NCI-H187 (cell line): ENCODE measurements at places on chromosomes 5 and 9.

- no peak for DNase-seq
Observed at GRCh38 chr5:143230676-143230996, 172.8 kb downstream of the NR3C1 start.

DNA sequence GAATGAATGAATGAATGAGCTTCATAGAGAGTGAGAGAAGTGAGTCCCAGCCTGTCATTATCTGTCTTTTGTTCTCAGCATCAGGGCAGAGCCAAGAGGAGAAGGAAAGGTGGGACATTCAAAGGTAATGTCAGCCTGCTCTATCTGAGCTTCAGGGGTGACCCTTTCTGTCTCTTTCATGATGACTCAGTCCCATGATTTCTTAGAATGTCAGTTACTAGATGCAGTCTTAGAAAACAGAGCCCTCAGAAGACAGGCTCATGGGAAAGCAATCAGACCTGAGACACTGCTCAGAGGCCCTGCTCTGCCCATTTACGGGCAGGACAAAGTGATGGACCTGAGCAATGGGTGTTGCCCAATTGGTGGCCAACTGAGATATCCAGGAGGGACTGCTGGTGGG, 1.1 kb downstream of the SPATA31D1 start:
- no peak for DNase-seq

DNA sequence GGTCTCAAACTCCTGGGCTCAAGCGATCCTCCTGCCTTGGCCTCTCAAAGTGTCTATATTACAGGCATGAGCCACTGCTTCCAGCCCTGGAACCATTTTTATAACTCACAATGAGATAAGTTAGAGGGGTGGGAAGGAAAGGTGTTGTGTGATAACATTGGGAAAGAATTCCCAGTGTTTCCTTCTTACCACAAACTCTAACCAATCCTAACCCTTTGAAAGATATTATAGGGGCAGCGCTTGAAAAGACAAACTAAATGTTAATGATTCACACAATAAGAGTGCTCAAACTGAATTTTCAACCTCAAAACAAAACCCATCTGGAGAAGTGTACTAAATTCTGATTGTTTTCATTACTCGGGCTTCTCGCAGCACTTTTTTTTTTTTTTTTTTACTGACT, 109.7 kb downstream of the TSSK1B start:
- no peak for DNase-seq

- DNase-seq = no peak
Observed at GRCh38 chr9:91161465-91162300, 200.0 kb downstream of the AUH start.

DNA sequence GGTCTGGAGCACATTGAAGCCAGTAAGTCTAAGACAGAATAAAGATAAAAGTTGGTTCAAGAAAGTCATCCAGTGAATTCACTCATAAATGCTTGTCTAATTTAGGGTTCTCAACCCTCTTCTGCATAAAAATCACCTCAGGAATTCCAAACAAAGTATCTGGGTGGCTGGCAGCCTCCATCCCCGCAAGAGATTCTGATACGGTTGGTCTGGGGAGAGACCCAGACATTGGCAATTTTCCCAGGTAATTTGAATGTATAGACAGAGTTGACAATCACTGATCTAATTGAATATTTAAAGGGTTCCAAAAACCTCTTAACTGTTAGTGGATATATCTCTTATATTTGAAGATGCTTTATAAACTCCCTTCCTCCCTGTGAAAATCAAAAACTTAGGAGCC, 14.9 kb downstream of the ADAMTSL1 start:
- DNase-seq = no peak

DNA sequence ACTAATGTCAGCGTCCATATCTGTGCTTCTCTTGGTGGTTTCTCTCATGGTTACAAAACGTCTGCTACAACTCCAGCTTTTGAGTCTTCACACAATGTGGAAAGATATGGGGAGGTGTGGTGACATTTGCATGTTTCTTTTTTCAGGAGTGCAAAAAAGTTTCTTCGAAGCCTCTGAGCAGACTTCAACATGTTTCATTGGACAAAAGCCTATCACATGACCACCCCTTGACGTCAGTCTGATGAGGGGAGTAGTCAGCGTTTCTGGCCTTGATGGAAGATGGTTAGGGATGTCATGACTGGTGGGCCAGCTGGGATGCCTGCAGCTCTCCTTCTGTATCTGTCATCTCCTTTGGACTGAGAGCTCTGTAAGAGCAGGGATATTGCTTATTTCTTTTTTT, 61.4 kb downstream of the PTPDC1 start:
- no peak for DNase-seq

DNA sequence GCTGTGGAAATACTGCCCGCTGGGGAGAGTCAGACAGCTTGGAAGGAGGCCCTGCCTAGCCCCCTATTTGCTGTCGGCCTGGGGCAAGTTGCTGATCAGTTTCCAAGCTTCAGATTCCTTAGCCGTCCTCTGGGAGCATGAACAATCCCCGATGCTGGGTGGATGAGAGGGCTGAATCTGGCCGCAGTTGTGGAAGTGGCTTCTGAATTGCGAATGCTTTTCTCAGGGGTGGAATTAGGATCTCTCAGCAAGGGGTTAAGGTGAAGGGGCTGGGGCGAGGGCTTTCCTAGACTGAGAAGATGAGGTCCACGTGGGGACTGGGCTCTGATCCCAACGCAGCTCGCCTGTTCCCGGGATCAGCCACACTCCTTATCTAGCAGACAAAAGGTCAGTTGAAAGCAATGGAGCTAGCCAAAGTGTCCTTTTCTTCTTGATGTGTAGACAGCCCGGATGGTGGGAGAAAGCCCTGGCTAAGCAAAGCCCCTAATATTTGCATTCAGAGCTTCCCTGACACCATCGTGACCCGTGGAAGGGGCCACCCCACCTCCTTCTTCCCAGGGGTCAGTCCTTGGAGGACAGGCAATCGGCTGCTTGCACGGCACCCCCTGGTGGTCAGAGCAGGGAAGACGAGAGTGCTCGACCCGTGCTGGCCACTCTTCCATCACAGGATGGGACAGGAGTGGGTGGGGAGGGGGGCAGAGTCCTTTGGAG, 54.9 kb downstream of the COL15A1 start:
- no peak for DNase-seq

DNA sequence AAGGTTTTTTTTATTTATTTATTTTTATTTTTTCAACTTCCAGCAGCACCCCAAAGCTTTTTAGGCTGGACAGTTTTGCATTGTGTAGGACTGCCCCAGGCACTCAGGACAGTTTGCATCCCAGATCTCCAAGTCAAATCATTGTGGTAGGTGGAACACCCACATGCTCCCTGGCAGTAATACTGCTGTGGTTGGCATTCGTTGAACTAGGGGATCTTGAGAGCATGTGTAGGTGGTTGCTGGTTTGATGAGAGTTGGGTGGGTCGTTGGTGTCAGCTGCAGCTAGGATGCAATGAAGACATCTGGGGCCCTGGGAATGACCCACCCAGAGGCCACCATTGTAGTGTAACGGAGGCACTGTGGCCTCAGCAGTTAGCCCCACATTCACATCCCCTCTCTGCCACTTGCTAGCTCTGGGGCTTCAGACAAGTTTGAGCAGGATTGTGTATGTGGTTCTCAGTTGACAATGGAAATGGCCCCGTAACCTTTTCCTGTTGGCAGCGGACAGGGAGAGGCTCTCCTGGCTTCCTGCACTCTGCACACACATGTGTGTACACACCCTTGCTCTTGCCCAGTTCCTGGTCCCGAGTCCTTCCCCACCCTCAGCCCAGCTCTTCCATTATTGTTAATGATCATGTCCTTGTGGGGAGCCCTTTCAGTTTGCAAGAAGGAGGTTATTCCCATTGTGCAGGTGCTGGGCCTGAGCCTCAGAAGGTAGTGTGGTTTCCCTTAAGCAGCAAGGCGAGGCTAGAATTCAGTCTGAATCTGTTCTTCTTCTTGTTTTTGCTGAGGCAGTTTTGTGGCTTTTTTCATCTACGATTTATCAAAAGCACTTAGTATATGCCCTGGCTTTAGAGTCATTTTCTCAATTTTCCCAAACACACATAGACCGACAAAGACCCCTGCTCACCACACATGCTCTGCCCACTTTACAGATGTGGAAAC, 46.5 kb downstream of the PPARGC1B start:
- no peak for DNase-seq

GRCh38 chr5:113161806-113162205, 185.2 kb downstream of the DCP2 start:
- DNase-seq = no peak

DNA sequence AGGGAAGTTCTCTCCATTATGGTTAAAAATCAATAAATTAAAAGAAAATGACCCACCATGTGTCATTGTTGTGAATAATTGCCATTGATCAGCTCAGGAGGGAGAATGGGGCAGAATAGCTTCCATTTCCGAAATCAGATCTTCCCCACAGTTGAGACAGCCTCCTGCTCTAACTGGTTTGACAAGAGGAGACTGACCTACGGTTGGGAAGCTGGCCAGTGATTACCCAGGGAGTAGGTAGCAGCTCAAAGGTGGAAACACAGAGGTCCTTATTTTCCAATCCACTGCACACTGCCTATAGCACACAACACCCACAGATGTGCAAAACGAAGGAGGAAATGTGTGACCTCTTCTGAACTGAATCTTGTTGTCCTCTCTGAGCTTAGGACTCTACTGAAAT, 69.0 kb upstream of the DAPK1 start:
- no peak for DNase-seq

DNA sequence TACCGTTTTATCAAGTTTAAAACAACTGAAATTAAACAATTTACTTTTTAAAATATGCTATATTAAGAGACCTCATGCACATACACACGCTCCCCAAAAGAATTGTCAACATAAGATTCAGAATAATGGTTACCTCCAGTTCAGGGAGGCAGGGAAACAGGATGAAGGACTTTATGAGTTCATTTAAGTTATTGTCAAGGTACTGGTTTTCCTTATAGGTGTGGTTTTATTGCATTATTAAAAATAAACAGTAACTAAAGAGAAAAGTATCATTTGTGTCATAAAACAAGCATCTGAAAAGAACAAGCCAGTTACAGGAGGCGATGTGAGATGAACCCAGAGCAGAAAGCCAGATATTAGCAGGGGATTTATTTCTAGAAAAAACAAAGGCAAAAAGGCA, 2376.7 kb downstream of the MAT2B start:
- no peak for DNase-seq

- DNase-seq = no peak
Observed at GRCh38 chr9:88587182-88587581, 52.2 kb downstream of the NXNL2 start.

DNA sequence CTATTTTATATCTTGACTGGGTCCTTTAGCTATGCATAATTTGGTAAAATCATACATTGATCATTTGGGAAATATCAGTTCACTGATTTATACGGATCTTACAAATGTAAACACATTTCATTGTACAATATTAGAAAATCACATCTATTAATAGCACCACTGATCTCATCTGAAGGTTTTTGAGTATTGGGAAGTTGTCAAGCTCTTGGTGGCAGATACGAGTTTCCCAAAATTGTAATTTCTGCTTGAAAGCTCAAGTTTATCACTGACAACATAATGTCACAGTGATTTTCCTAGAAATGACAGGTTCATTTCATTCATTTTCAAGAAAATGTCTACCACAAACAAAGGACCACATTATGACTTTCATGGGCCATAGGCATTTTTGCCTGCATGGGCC, 3.0 kb upstream of the MACROH2A1 start:
- DNase-seq = no peak

- DNase-seq = no peak
Observed at GRCh38 chr9:13186091-13186490, 93.4 kb downstream of the MPDZ start.

GRCh38 chr5:16500024-16500423, 34.4 kb upstream of the ZNF622 start:
- DNase-seq = no peak

- no peak for DNase-seq
Observed at GRCh38 chr9:115207003-115207836, 89.3 kb upstream of the TNC start.

GRCh38 chr5:10366310-10367272, 13.1 kb downstream of the MARCHF6 start:
- DNase-seq = no peak

DNA sequence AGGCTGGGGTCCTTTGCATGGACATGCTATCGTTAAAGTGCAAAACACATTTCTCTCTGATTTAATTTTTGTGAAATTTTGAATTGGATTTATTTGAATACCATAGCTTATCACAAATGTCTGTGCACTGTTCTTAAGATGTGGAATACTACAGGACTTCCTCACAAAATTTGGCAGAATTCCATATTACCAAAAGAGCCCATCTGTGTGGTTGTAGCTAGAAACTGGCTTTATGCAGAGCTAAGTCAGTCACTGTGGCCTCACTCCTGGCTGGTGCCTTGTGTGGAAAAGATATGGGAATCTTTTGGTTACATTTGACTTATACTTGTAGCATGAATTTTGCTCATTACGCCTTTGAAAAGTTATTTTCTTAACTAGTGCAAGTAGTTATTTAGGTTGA, 35.5 kb downstream of the ACO1 start:
- DNase-seq = no peak

DNA sequence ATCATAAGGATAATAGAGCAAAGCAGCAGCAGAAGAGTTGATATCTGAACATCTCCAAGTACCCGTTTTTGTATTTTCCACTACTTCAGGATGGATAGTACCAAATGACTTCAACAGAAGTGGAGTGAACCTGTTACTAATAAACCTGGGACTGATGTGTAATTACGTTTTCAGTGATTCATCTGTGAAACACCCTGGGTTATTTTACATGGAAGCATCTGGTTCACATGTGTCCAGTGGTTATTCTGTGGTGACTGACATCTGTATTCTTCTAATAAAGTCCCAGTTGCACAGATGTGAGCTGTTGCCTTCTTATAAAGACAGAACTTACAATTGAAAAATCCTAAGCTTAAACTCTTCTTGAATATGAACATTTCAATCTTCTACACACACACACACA, 139.7 kb upstream of the VCAN start:
- DNase-seq = no peak

DNA sequence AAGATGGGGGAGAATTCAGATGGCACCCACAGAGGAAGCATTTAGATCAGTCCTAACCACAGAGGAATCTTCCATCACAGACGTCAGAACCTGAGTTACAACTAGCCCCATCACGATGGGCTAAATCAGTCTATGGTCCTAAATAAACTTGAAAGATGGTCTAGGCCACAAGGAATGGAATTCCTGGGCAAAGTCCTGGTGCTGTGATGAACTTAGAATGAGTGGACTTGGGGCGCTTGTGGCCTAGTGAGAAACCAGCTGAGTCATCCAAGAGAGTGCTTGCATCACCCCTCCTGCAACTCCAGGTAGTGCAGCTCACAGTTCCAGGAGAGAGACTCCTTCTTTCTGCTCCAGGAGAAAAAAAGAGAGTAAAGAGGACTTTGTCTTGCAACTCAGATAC, 722.9 kb upstream of the RGMB start:
- DNase-seq = no peak

DNA sequence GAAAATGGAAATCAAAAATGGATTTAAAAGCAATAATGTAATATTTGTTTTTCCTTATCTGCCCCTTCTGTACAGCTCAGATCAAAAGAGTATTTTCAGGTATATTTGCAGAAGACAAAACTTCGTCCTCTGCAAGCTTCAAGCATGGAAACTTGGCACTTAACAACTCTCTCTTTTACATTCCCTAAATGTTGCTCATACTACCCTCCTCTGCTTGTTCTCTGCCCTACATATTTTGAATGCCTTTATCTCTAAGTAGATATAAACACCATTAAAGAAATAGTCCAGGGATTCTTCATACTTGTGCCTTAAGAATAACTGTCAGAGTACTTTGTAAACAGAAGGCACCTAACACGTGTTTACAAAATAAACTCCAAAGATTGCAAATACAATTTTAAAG, 19.2 kb upstream of the SMC2 start:
- DNase-seq = no peak

- DNase-seq = no peak
Observed at GRCh38 chr9:86036555-86036954, 62.8 kb downstream of the GOLM1 start.

- no peak for DNase-seq
Observed at GRCh38 chr9:112605518-112605917, 112.4 kb downstream of the INIP start.
